ENCODE measurements at places on chromosomes 1 and 21. TPM values are rescaled to one million over a fixed set of nuclear protein-coding genes. Genes with fewer than 3 reads are reported as not detected.

Gene LMX1A
- not detected for total RNA-seq

Gene ZMYM1
- 16.3 TPM for total RNA-seq

Gene TSTD1
- total RNA-seq = not detected

Gene KAZN
- 6.7 TPM for total RNA-seq

Gene LCE3D
- total RNA-seq = not detected

Gene RGS13
- total RNA-seq = not detected

Gene C1orf94
- 0.06 TPM for total RNA-seq

Gene PPFIA4
- total RNA-seq = 0.11 TPM

Gene BOLA1
- 11.0 TPM for total RNA-seq

Gene IFNAR2
- 4.7 TPM for total RNA-seq

Gene DMRTA2
- total RNA-seq = 24.9 TPM

Gene NR5A2
- 0.23 TPM for total RNA-seq

Gene SSU72
- total RNA-seq = 71.3 TPM

Gene GCSAML
- total RNA-seq = 3.8 TPM

Gene PTGER3
- 0.03 TPM for total RNA-seq

Gene DOP1B
- 3.3 TPM for total RNA-seq
